ENCODE measurements at places on chromosomes 12 and 14.

- DNase-seq: peak; percentile 96
These were observed 124.2 kb downstream of the HMGA2 start for GRCh38 chr12:65948320-65949008.

- no peak for DNase-seq
These were observed 17.2 kb upstream of the FBLN5 start for GRCh38 chr14:91964724-91965123.

DNA sequence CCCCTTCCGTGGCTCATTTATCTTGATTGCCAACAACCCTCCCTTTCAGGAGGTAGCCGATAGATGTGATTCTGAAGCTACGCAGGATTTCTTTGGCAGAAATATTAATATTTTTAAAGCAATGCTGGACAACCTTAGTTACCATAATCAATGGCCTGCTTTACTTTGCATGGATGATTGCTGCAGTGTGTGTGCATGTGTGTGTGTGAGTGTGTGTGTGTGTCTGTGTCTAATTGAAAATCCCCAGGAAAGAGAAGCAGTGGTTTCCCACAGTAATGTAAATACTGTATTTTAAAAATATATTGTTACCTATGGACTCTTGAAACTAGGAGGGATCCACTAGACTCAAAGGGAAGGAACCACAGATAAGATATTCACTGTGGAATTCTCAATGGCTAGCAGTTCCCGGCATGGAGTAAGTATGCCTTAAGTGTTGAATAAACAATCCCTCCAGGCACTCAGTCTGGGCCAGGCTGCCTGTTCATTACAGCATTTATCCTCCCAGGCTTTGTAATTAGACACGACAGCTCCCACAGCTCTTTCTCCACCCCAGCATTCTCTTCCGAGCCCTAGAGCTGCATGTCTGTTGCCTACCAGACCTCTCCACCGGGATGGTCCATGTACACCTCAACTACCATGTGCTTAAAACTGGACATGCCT, 22.5 kb upstream of the C14orf132 start:
- peak; percentile 12 for DNase-seq

DNA sequence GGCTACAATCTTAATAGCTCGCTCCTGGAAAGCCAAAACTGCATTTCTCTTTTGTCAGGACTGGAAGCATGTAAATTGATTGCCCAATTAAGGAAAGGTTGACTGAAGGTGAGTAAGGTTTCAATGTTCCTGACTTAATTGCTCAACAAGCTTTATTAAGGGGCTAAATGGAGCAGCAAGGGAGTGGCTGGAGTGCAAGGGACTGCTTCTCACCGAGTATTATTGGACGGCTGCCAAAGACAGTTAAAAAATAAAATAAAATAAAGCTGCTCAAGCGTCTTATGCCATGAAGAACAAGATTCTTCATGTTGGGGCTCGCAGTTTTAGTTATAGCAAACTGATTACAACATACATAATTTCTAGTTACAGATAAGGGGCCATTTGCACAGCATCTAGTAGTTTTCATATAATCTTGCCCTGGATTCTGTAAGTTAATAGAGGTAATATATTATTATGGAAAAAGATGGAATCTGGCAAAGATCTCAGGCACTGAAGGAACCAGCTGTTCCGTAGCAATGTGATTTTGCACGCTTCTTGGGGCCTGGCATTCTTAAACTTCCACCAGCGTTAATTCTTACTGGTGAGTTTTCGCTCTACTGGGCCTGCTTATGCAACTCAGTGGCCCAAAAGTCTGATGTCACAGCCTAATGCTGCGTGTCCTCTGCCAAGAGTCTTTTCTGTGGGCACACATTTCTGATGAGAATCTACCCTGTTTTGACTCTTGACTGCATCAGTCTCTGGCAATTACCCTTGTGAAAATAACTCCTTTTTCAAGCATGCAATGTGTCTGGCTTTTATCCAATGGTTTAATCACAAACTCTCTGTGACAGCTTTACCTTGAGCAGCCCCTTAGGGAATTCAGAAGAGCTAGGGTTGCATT, 108.5 kb downstream of the SLC38A1 start:
- peak; percentile 44 for DNase-seq

DNA sequence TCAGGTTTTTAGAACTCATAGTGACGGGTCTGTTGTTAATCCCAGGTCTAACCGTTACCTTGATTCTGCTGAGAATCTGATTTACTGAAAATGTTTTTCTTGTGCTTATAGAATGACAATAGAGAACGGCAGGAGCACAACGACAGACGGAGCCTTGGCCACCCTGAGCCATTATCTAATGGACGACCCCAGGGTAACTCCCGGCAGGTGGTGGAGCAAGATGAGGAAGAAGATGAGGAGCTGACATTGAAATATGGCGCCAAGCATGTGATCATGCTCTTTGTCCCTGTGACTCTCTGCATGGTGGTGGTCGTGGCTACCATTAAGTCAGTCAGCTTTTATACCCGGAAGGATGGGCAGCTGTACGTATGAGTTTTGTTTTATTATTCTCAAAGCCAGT, 34.4 kb downstream of the PSEN1 start:
- DNase-seq: no peak

DNA sequence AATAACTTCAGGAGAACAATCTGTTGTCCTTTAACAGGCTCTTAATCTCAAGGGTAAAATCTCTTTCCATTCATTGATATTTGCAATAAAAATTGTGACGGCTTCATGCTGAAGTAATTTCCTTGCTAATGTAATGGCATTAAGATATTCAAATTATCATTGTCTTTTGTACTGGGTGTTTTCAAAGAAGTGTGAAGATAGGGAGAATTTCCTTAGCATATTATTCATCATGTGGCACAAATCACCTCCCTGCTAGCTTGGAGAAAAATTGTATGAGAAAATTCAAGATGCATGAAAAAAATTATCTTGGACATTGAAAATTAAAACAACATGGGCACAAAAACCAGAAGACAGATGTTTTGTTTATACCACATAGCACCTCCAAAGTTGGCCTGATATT, 63.6 kb upstream of the ARID2 start:
- DNase-seq: no peak

DNA sequence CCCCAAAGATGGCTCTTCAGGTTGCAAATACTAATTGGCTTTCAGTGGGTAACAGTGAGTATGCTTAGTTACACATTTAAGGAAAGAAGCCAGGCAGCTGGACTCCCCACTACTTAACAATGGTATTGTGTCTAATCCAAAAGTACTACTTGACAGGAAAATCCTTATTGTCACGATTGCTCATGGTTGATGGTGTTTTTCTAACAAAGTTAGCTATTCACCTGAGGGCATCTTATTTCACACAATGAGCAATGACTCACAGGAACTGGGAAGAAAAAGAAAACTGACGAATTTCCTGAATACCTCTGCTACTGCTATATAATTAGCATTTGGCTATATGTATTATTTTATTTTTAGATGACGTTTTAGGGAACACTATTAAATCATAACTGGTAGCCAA, 33.4 kb upstream of the ALG10 start:
- DNase-seq: no peak

DNA sequence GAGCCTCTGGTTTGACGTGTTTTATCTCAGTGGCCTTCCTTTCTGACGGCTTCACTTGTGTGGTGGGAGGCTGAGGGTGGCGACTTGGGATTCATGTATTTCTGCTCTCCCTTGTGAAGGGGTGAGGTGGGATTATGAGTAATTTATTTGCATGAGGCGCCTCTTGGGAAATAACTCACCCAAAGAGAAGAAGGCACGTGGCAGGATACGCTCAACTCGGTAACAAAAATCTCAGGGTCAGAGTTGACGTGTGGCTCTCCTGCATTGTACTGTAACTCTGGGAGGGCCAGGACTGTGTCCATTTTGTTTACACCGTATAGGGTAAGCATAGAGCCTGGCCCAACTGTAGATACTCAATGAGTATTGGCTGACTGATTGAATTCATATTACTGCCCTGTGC, 14.6 kb upstream of the C1S start:
- DNase-seq: no peak

DNA sequence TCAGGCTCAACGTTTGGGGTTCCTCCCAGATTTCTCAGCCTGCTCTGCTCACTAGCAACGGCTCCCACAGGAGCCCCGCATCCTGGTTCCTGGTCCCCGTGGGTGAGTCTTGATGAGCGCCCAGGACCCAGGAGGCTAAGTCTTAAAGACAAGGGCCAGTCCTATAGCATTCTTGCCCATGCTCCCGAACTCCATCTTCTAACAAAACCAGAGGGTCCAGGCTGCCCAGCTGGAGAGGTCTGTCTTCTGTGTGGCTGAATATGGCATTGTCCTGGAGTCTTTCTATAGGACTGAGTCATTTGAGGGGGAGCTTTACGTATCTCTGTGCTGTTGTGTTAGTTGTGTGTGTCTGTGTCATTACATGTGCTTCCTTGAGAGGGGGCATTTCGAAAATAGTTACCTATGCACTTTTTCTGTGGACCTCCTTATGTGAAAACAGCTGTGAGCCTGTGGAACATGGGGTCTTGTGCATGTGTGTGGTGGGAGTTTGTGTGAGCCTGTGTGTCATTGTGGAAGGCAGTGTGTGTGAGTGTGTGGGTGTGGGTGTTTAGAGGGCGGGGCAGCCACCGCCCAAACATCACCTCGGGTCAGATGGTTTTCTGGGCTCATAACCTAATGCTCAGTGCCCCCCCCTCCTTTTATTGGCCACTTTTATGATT, 9.1 kb upstream of the TBX5 start:
- peak; percentile 68 for DNase-seq

GRCh38 chr12:41096797-41097196, 91.3 kb upstream of the PDZRN4 start:
- no peak for DNase-seq

Measured in IMR-90 (cell line).